Placental pericyte (primary cell): ENCODE measurements at places on chromosomes 7 and 10. TPM values are rescaled to one million over a fixed set of nuclear protein-coding genes. Genes with fewer than 3 reads are reported as not detected.

TRIM50 gene
- not detected in 2 replicates for total RNA-seq

HDAC9 gene
- total RNA-seq = 10.3 and 15.2 TPM in 2 replicates

CYP2C8 gene
- not detected in 2 replicates for total RNA-seq

CHAT gene
- total RNA-seq = not detected in 2 replicates

SMKR1 gene
- 0.66 TPM in 1 of 2 replicates, not detected in the other for total RNA-seq

EFCAB10 gene
- under 0.01 TPM in 1 of 2 replicates, not detected in the other for total RNA-seq

PON1 gene
- total RNA-seq = not detected in 2 replicates

CNPY1 gene
- not detected in 2 replicates for total RNA-seq

HSPA12A gene
- 12.9 and 18.9 TPM in 2 replicates for total RNA-seq

PIK3CG gene
- total RNA-seq = 0.66 and 1.9 TPM in 2 replicates

ASIC3 gene
- 0.44 TPM in 1 of 2 replicates, not detected in the other for total RNA-seq

BMPR1A gene
- total RNA-seq = 46.6 and 70.7 TPM in 2 replicates

ZC3HAV1L gene
- 22.1 and 22.9 TPM in 2 replicates for total RNA-seq

NPSR1 gene
- not detected in 2 replicates for total RNA-seq

NUDCD3 gene
- 54.5 and 73.7 TPM in 2 replicates for total RNA-seq

BHLHA15 gene
- total RNA-seq = 1.7 and 16.2 TPM in 2 replicates

OR2A12 gene
- total RNA-seq = not detected in 2 replicates

UTF1 gene
- total RNA-seq = not detected in 2 replicates

FAM131B gene
- 0.44 and 1.1 TPM in 2 replicates for total RNA-seq

CALML5 gene
- total RNA-seq = not detected in 2 replicates

CDC14C gene
- total RNA-seq = not detected in 2 replicates

CCDC146 gene
- 1.0 and 1.3 TPM in 2 replicates for total RNA-seq

HTR7 gene
- total RNA-seq = 13.5 and 18.2 TPM in 2 replicates

NEUROG3 gene
- not detected in 2 replicates for total RNA-seq

EGFR gene
- total RNA-seq = 99.8 and 136 TPM in 2 replicates

STEAP1 gene
- total RNA-seq = 7.4 and 56.8 TPM in 2 replicates

ZEB1 gene
- 109 and 126 TPM in 2 replicates for total RNA-seq

BMPER gene
- 16.6 and 24.5 TPM in 2 replicates for total RNA-seq

CHST15 gene
- 6.3 and 15.9 TPM in 2 replicates for total RNA-seq

ZNF680 gene
- 2.0 and 10.3 TPM in 2 replicates for total RNA-seq

LFNG gene
- 0.88 and 6.9 TPM in 2 replicates for total RNA-seq

TMEM225B gene
- total RNA-seq = 0.44 TPM in 1 of 2 replicates, not detected in the other

C7orf33 gene
- not detected in 2 replicates for total RNA-seq

HABP2 gene
- total RNA-seq = not detected in 2 replicates

SP4 gene
- total RNA-seq = 6.0 and 6.3 TPM in 2 replicates

ZNF277 gene
- 22.0 and 40.7 TPM in 2 replicates for total RNA-seq

MBLAC1 gene
- 2.6 and 2.9 TPM in 2 replicates for total RNA-seq

OPN4 gene
- total RNA-seq = not detected in 2 replicates

PPP1R17 gene
- not detected in 2 replicates for total RNA-seq

FAS gene
- 62.4 and 63.5 TPM in 2 replicates for total RNA-seq

ENTPD1 gene
- 1.1 TPM in 1 of 2 replicates, not detected in the other for total RNA-seq

NAT16 gene
- total RNA-seq = not detected in 2 replicates

NEURL1 gene
- total RNA-seq = 0.43 and 1.5 TPM in 2 replicates

CCDC172 gene
- not detected in 2 replicates for total RNA-seq

LIPN gene
- total RNA-seq = not detected in 2 replicates

SMO gene
- total RNA-seq = 1.3 and 4.2 TPM in 2 replicates
